NCI-H510A (cell line): ENCODE measurements at places on chromosomes 11 and 22.

- DNase-seq, result no peak
These were observed 3.2 kb upstream of the HMOX1 start for GRCh38 chr22:35377735-35378134.

DNA sequence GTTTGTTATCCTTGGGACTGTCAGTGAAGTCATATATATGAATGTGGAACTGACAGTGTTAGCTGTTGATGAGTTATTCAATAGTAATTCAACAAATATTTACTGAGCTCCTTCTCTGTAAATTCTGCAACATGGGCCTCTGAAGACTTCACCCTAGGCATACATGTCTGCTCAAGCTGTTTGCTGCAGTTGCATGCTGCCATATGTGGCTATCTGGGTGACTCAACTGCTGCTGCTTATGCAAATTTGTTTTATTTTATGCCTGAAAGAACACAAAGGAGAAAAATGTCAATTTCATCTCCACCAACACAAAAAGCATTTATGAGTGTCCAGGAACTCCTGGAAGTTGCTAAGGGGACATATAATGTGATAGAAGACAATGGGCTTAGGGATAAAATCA lies 417.6 kb downstream of the AASDHPPT start:
- DNase-seq, result no peak

GRCh38 chr11:130631119-130631518 lies 182.7 kb downstream of the ADAMTS15 start:
- DNase-seq, result no peak

DNA sequence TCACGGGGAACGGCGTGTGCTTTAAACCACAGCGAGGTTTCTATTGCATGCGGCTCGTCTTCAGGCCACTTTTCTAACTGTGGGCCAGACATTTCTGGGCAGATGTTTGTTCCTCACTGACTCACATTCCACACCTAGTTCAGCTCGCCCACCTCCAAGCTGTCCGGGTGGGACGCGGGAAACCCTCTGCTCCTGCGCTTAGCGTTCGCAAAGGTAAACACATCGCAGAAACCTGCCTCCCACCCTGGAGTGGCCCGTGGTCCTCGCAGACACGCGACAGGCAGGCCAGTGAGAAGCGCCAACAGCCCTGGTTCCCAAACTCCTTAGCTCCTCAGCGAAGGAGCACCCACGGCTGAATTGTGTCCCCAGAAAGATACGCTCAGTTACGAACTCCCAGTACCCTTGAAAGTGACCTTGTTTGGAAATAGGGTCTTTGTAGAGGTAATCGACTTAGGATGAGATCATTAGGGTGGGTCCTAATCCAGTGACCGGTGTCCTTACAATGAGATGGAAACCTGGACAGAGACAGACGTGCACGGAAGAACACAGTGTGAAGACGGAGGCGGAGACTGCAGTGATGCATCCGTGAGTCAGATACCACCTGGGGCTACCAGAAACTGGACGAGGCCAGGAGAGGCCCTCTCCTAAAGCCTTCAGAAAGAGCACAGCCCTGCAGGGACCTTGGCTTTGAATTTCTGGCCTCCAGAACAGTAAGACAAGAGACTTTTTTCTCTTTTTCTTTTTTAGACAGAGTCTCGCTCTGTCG lies 82.7 kb downstream of the CELSR1 start:
- DNase-seq, result no peak

DNA sequence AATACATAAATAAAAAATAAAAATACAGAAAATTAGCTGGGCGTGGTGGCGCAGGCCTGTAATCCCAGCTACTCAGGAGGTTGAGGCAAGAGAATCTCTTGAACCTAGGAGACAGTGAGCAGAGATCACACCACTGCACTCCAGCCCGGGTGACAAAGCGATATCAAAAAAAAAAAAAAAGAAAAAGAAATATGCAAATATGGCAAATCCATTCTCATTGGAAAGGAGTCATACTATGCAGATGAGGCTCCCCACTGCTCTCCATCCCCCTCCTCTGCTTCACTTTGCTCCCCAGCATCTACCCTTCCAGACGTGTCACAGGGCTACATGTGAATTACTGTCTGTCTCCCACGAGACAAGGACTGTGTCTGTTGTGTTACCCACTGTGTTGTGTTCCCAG lies 36.3 kb upstream of the PDGFB start:
- no peak for DNase-seq

DNA sequence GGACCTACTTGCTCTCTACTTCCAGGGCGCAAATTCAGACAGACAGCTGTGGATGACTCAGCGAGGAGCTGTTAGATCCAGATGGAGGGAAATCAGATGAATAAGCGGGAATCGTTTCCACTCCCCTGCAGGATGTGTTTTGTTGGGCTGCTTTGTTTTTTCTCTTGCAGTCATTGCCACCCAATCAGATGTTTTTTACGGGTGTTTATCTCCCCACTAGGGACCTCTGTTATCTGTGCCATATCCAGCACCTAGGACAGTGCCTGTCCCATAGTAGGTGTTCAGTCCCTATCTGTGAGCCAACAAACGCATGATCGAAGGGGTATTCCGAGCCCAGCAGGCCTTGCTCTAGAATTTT lies 51.1 kb upstream of the PARVG start:
- DNase-seq, result peak; percentile 6

GRCh38 chr22:23225337-23225723 lies 45.0 kb downstream of the BCR start:
- no peak for DNase-seq

DNA sequence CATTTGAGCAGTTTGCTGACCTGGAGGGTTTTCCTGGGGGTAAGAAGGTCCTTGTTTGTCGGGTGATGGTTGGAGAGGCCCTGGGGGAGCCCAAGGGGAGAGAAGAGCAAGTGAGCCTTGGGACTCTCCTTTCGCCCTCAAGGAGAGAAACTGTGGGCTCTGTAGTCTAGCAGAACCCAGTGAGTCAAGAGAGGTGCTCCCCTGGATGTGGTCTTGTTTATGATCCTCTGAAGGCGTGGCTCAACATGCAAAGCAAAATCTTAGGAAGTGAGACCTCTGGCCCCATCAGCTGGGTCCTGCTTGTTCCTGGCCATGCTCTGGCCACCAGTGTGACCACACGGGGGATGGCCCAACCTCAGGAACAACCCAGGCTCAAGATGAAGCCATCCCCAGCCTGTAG lies 66.5 kb upstream of the ALX4 start:
- no peak for DNase-seq

DNA sequence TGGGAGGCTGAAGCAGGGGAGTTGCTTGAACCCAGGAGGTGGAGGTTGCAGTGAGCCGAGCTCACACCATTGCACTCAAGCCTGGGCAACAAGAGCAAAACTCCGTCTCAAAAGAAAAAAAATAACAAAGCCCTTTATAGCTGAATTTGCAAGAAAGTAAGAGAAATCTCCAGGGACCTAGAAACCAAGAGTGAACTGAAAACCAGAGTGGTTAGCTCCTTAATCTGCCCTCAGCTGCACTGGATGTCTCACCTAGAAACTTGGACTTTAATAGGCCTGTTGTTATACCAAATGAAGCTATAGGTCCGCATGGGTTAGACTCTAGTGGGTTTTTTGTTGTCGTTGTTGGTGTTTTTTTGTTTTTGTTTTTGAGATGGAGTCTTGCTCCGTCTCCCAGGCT lies 4.1 kb downstream of the NEU3 start:
- DNase-seq, result no peak
